NCI-H1436 treated with DMSO at 0.1 percent for 48 hours (cell line): ENCODE measurements at places on chromosomes 16 and 17.

GRCh38 chr17:67403065-67403464 is 26.0 kb downstream of the PITPNC1 start:
- no peak for DNase-seq

- no peak for DNase-seq
Observed at GRCh38 chr16:19704321-19705145, 13.5 kb downstream of the KNOP1 start.

DNA sequence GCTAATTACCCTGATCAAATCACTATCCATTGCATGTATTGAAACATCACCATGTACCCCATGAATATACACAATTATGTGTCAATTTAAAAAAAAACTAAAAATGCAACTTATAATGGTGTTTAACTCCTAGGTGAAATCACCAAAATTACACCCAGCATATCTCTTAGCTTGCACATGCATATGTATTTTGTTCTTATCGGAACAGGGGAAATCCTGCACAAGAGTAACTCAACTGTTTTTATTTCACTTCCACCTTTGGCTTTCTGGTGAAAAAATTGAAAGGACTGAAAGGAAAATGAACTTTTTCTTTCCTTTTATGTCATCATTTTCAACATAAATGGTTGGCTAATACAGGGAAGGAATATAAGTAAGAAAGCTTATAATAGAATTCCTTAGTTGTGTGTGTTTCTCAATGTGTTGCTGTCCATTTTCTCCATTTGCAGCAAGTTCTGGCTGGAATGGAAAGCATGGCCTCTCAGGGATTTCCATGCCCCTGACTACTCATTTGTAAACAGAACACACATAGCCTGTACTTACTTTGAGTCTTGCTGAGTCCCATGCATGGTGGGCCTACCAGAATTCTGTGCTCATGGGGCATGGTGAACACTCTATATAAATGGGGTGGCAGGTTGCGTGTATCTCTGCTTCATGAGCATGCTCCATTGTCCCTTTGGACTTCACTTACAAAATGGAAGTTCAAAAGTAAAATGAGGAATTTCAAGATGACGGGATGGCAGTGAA is 462.0 kb downstream of the HS3ST3B1 start:
- DNase-seq = no peak

- DNase-seq = no peak
Observed at GRCh38 chr17:20225162-20226115, 216.3 kb downstream of the SPECC1 start.

GRCh38 chr16:57590654-57591085 is 37.8 kb upstream of the ADGRG1 start:
- no peak for DNase-seq

GRCh38 chr16:13322336-13322735 is 420.9 kb downstream of the SHISA9 start:
- DNase-seq = no peak

DNA sequence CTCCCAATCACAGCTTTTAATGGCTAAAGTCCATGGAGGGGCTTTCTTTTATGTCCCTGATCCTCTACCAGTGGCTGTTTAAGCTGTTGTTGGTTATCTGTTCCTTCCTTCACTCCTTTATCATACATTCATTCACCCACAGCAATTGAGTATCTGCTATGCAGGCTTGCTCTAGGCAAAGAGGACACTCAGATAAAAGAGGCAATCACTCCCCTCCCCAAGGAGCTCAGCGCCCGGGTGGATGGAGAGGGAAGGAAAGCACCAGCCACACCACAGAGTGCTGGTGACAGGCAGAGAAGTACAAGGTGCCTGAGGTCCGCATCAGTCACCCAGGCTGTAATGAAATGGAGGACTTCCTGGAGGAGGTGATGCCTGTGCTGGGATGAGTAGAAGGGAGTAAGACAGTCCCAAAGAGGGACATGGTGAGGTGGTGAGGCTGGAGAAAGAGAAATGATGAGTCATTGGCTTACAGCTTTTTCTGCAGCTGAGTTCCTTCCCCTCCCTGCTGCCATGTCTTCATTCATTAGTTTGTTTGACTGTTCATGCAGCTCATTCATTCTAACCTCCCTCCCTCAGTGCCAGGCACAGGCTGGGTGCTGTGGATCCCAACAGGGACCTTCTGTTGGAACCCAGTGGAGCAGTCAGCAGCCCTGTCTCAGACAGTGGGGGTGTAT is 12.8 kb upstream of the NGFR start:
- no peak for DNase-seq
